Neural progenitor cell (in vitro differentiated cells): ENCODE measurements at places on chromosomes 7 and 10.

DNA sequence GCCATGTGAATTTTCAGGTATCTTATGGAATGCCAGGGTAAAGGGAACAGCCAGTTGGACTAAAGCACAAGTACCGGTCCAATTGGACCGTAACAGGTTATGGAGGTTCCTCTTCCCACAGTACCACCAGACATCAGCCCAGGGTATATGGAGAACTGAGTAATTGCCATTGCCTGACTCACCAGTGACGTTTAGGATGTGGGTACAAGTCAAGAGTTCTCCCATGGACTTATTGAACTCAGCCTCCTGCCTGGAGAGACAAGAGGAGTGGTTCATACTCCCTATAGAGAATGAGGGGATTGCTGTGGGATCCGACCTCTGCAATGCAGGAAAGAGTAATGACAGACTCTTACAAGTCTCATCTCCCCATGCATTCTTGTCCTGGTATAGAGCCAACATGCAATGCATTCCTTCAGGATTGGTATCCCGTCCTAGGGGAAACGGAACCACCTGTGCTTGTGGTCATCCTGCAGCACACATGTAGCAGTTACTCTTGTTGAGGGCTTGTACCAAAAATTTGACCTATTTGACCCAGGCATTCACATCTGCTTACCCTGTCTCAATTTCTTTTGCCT, 30.7 kb upstream of the ELOVL3 start:
- no peak for DNase-seq
- no peaks in the 10 kb centered on the region for H3K4me1 ChIP-seq
- H3K27ac ChIP-seq = no peak overlapping the region

DNA sequence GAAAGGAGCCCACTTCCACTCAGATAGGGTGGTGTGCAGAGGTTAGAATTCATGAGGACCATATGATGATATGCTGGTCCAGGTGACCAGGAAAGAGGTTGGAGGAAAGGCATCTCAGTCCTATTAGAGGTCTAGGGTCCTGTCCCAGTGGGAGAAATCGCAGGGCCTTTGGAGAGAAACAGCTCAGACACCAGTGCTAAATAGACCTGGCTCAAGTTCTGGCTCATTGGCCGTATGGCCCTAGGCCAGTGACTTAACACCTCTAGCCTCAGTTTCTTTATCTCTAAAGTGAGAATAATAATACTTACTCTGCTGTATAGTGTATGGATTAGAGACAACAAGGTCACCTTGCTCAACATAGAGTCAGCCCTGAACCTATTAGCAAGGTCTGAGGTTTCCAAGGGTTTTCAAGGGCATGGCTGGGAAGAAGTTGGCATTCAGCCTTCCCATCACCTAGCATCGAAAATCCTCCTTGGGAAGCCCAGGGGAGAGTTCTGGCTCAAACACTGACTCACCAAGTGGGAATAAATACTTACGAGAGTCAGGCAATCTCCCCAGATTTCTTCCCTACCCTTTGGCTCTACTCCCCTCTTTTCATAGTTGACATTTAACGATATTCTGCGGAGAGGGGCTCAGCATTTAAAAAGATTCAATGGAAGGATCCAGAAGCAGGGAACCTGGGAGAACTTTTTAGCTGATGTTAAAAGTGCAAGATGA, 473.1 kb upstream of the PODXL start:
- peaks cover 8% of the 10 kb centered on the region for H3K4me1 ChIP-seq
- no peaks in the 10 kb centered on the region for H3K27me3 ChIP-seq
- no peaks in the 10 kb centered on the region for H3K36me3 ChIP-seq
- DNase-seq = no peak

GRCh38 chr7:17985473-17986239, 42.0 kb downstream of the PRPS1L1 start:
- no peaks in the 10 kb centered on the region for H3K4me1 ChIP-seq
- no peaks in the 10 kb centered on the region for H3K27me3 ChIP-seq
- no peak overlapping the region for H3K4me3 ChIP-seq
- H3K36me3 ChIP-seq = no peaks in the 10 kb centered on the region
- no peak overlapping the region for H3K27ac ChIP-seq

GRCh38 chr10:130244031-130244927, 108.1 kb downstream of the GLRX3 start:
- peaks cover 12% of the 10 kb centered on the region for H3K4me1 ChIP-seq
- H3K27me3 ChIP-seq = no peaks in the 10 kb centered on the region
- no peak overlapping the region for H3K4me3 ChIP-seq
- peaks cover 4% of the 10 kb centered on the region for H3K36me3 ChIP-seq
- no peak for DNase-seq

DNA sequence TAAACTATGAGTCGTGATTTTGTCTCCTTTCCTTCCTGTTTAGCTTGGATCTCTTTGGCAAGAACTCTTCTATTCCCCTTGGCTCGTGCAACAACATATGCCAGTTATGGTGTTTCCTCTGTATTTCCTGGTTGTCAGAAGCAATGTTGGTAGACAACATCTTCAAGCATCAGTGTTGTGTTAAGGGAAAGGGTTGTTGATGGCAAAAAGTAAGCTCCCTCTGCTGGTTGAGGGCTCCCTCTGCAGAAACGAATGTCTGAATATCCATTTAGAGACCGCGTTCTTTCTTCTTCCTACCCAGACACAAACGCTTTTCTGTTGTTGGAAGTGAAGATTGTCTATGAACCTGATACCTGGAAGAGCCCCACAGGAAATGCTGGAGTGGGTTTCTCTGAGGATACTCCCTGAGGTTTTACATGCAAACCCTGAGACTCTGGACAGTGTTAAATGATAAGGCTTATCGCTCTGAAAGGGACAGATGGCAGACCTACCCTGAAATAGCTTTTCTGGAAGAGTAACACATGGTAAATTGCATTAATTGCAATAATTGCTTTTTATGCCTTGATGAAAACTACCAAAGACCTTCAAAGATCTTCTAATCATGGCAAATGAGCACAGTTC, 23.5 kb upstream of the C1QL3 start:
- no peak overlapping the region for H3K4me3 ChIP-seq
- no peaks in the 10 kb centered on the region for H3K27me3 ChIP-seq

GRCh38 chr7:73633323-73633722, 9.0 kb upstream of the MLXIPL start:
- peaks cover 5% of the 10 kb centered on the region for H3K27me3 ChIP-seq
- no peak overlapping the region for H3K27ac ChIP-seq
- DNase-seq = no peak

DNA sequence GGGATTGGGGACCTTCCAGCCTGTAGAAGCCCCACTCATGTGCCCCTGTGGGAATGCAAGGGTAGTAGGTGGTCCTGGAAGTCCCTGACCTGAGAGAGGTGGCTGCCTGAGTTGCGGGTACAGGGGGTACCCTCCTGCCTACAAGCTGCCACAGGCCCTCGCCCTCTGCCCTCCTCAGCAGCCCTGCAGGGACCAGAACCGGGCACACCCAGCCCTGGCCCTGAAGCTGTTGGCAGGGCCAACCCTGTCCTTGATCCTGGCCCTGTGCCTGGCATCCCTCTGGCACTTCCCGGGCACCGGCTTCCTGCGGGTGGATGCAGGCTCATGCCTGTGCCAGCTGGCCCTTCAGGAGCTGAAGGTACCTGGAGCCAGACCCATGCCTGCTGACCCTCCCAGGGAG, 54.9 kb upstream of the ELN start:
- no peak overlapping the region for H3K4me3 ChIP-seq
- H3K27ac ChIP-seq = no peak overlapping the region
- H3K4me1 ChIP-seq = no peaks in the 10 kb centered on the region
- no peaks in the 10 kb centered on the region for H3K27me3 ChIP-seq
- no peaks in the 10 kb centered on the region for H3K36me3 ChIP-seq

DNA sequence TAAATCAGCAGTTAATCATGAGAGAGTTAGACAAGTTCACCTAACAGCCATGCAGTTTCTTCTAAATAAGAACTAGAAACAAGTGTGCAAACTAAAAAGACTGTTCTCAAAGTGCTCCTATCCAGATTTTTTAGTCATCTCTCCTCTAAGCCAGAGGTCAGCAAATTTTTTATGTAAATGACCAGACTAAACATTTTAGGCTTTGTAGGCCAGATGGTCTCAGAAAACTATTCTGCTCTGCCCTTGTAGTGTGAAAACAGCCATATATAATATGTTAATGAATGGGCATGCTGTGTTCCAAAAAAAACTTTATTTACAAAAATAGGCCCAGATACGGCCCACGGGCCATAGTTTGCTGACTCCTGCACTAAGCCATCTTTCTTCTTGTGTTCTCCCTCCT, 263.0 kb upstream of the LRRN3 start:
- peaks cover 5% of the 10 kb centered on the region for H3K4me1 ChIP-seq
- no peak overlapping the region for H3K4me3 ChIP-seq
- H3K27ac ChIP-seq = no peak overlapping the region
- no peaks in the 10 kb centered on the region for H3K36me3 ChIP-seq

DNA sequence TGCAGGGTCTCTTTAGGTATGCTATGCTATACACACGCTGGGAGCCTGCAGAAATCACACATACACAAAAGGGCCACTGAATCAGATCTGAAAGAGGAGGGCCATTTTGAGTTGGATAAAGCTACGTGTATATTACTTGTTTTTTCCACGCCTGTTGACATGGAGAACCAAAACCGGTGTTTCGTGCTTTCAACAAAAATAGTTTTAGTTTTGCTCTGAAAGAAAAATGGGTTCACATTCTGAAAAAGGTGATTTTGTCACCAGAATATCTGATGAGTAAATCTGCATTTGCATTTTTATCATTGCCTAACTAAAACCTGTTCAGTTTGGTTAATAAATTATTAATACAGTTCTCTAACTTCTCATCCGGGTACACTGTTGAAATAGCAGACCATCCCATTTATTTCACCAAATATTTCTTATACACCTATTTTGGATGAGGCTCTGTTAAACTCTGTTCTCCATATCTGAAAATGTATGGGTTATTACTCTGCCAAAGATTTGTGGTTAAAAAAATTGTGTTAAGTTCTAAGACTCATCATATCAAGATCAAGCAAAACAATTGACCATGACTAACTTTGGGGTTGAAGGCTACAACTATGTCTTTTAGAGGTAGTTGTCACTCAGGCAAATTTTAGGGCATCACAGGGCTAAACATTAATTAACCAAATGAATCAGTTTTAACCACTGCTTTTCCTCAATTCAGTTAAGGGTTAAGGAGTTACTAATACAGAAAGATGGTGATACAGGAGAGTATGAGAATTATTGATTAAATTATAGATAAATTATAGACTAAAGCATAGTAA, 101.2 kb upstream of the RPA3 start:
- no peak overlapping the region for H3K4me3 ChIP-seq
- H3K4me1 ChIP-seq = peaks cover 24% of the 10 kb centered on the region
- no peaks in the 10 kb centered on the region for H3K36me3 ChIP-seq
- no peak overlapping the region for H3K27ac ChIP-seq
- no peak for DNase-seq

- H3K4me1 ChIP-seq = no peaks in the 10 kb centered on the region
- DNase-seq = no peak
- no peak overlapping the region for H3K4me3 ChIP-seq
- no peaks in the 10 kb centered on the region for H3K36me3 ChIP-seq
Observed at GRCh38 chr10:118875087-118875486, 120.3 kb upstream of the CACUL1 start.

GRCh38 chr7:139718859-139719258, 58.9 kb downstream of the HIPK2 start:
- H3K36me3 ChIP-seq = no peaks in the 10 kb centered on the region
- peaks cover 12% of the 10 kb centered on the region for H3K4me1 ChIP-seq
- no peak overlapping the region for H3K4me3 ChIP-seq

GRCh38 chr7:104967595-104967994, 46.4 kb upstream of the KMT2E start:
- H3K4me3 ChIP-seq = no peak overlapping the region
- DNase-seq = no peak
- H3K36me3 ChIP-seq = no peaks in the 10 kb centered on the region
- no peak overlapping the region for H3K27ac ChIP-seq
- H3K27me3 ChIP-seq = no peaks in the 10 kb centered on the region

DNA sequence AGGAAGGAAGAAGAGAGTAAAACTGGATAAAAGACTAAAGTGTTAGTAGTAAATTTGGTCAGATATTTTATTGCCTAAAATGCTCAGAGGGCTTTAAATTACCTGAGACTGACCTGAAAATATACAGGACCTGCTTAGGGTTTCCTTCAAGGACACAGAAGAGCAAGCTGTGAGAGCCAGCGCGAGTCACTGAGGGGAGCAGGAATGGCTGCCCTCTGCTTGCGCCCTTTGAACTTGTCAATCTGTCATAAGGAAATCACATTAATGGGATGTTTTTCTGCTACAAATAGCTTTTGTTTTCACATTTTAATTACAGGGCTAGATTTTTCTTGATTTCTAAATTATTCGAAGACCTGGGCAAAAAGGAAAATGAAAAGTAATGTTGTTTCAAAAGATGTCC, 26.9 kb downstream of the DNAJB9 start:
- no peaks in the 10 kb centered on the region for H3K27me3 ChIP-seq
- H3K4me3 ChIP-seq = no peak overlapping the region
- peaks cover 18% of the 10 kb centered on the region for H3K4me1 ChIP-seq
- H3K36me3 ChIP-seq = no peaks in the 10 kb centered on the region

GRCh38 chr10:97991871-97992270, 38.5 kb downstream of the CRTAC1 start:
- H3K36me3 ChIP-seq = no peaks in the 10 kb centered on the region
- H3K27ac ChIP-seq = no peak overlapping the region
- H3K27me3 ChIP-seq = peaks cover 36% of the 10 kb centered on the region
- H3K4me1 ChIP-seq = no peaks in the 10 kb centered on the region

DNA sequence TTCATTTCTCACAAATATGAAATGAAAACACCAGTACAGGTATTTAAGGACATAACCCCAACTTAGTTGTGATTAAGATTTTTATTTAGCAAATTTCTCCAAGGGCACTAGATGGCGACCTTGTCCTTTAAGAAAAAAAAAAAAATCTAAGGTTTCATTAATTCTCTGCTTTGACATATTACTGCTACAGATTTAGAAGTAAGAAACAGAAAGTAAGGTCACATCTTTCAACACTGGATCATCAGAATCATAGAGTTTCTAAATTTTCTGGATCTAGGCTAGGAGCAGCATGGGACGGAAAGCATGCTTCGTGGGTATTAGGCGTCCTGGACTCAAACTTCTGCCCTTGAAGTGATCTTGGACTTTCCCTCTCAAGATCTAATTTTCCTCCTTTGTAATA, 85.5 kb upstream of the PRKG1 start:
- peaks cover 57% of the 10 kb centered on the region for H3K27me3 ChIP-seq
- no peaks in the 10 kb centered on the region for H3K36me3 ChIP-seq
- no peak overlapping the region for H3K4me3 ChIP-seq
- no peak overlapping the region for H3K27ac ChIP-seq
- peaks cover 15% of the 10 kb centered on the region for H3K4me1 ChIP-seq

DNA sequence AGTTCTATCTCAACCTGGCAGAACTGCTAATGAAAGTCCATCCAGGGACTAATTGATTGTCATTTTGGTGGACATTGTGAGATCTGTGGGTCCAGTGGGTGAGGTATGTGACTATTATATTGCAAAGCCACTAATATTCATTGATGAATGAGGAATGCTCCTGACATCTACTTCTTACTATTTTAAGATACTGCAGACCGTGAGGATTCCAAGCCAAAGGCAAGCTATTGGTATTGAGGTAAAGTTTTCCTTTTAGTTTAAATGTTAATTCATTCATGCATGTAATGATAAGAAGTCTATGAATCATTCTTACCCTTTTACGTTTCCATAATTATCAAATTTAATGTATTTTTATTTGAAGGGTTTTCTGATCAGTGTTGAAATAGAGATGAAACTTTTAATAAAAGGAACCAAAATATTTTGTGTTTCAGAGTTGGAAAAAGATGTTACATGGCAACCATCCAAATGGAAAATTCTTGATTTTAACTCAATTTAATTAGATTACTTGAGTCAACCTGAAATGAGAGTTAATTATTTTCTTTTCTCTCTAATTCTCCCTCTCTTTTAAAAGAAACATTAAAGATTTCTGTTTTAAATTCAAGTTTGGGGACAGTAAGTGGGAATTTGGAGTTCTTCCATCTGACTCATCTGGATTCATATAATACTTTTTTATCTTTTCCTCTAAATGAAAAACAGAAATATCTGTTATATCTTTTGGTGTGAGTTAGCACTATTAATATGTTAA, 39.6 kb downstream of the NUP205 start:
- no peak overlapping the region for H3K27ac ChIP-seq
- H3K4me1 ChIP-seq = no peaks in the 10 kb centered on the region
- DNase-seq = no peak
- H3K36me3 ChIP-seq = peaks cover 48% of the 10 kb centered on the region
- no peaks in the 10 kb centered on the region for H3K27me3 ChIP-seq
